ENCODE measurements at places on chromosomes 4 and X.
A peak's percentile ranks its signal among the peaks of the same experiment; 100 is the strongest.

GRCh38 chr4:123830930-123831329, 434.3 kb downstream of the SPRY1 start:
- no peak for DNase-seq

DNA sequence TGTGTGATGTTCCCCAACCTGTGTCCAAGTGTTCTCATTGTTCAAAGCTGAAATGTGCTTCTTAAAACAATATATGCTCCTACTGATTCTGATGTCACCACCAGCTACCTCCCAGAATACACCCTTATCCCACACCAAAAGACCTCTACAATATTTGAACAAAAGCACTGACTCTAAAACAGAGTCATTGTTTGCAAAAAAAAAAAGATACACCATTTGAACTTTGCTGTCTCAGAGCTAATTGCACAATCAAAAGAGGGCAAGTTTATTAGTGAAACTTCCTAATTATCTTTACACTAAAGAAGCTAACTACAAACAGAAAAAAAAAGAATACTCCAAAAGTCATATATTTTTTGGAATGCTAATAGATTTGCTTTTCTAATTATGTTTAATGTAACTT, 34.1 kb upstream of the INTU start:
- DNase-seq: no peak

DNA sequence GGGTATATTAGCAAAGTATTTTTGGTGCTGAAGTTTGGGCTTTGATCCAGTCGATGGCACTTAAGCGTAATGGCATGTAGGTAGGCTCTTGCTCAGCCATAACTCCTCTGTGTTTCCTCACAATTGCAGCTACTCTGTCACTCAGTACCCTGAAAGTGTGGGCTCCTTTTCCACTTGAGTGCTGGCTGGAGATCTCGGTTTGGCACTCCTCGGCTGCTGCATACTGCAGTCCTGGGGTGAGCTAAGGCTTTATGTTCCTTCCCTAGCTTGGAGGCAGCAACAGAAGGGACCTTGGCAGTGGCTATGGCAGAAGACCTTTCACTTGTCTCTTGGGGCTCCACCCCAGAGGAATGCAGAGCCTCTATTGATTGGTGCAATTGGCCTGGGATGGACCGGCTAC, 106.7 kb upstream of the GRXCR1 start:
- DNase-seq: no peak

DNA sequence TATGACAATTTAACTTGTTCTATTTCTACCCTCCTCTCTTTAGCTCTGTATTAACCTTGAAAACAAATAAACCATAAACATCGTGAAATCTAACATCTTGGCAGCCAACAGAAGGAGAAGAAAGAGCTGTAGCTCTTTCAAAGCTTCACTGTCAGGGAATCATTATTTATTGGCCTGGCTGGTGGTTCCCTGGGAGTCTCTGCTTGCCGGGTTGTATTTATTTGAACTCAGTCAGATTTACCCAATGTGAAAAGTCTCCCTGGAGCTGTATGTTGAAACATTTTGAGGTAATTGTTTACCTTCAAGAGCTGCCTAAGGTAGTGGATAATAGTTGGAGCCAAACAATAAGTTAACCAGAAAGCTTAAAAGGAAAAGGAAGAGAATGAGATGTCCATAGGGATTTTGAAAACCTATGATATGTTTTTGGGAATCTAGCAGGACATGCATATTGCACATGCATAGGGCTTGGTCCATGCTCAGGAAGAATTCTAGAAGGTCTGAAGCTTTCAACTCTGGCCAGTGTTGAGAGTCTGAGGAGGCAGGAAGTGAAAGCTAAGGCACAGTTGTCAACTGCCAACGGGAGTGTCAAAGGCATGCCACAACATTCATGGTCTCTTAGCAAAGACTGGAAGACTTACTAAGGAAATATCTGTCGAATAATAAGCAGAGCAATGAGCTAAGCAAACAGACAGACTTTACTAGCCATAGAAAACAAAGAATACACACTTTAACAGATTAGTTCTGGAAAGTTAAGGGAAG, 621.6 kb downstream of the PCDH7 start:
- no peak for DNase-seq

GRCh38 chrX:133846311-133846710, 139.1 kb downstream of the GPC3 start:
- DNase-seq: no peak

- peak; percentile 53 for DNase-seq
These were observed 38.5 kb upstream of the TAPT1 start for GRCh38 chr4:16264798-16265197.

GRCh38 chrX:108447303-108447702, 7.7 kb downstream of the COL4A5 start:
- DNase-seq: no peak

DNA sequence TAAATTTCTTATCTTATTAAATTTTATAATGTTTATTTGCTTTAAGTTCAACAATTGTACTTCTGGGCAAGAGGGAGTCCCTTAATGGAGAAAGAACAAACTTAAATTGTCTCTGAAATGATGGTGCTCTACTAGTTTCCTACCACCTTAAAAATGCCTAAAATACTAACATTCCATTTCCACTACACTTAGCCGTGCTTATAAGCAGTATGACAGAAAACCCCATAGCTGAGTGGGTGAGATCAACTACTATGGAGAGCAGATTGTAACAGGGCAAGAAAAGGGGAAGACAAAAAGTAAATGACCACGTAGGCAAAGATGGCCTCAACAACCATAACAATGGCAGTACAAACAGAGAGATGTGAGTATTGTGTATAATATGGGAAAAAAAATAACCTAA, 35.0 kb downstream of the RFC1 start:
- peak; percentile 4 for DNase-seq

DNA sequence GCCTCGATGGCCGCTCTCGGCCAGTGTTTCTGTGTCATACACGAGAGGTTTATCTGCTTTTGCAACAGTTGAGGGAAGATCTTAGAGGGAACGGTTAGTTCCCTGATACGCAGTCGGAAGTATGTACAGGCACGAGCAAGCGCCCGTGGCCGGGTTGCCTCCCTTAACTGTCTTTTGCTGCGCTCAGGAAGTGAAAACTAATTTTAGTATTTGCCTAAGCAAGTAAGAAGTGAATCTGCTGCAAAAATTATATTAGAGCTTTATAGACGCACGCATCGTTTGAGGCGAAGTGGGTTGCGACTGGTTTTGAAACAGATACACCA, 695 bp downstream of the MTM1 start:
- DNase-seq: no peak

- no peak for DNase-seq
These were observed 20.5 kb downstream of the SEPTIN11 start for GRCh38 chr4:76969941-76970529.

- no peak for DNase-seq
These were observed 108.3 kb downstream of the TENM3 start for GRCh38 chr4:182351485-182351884.

DNA sequence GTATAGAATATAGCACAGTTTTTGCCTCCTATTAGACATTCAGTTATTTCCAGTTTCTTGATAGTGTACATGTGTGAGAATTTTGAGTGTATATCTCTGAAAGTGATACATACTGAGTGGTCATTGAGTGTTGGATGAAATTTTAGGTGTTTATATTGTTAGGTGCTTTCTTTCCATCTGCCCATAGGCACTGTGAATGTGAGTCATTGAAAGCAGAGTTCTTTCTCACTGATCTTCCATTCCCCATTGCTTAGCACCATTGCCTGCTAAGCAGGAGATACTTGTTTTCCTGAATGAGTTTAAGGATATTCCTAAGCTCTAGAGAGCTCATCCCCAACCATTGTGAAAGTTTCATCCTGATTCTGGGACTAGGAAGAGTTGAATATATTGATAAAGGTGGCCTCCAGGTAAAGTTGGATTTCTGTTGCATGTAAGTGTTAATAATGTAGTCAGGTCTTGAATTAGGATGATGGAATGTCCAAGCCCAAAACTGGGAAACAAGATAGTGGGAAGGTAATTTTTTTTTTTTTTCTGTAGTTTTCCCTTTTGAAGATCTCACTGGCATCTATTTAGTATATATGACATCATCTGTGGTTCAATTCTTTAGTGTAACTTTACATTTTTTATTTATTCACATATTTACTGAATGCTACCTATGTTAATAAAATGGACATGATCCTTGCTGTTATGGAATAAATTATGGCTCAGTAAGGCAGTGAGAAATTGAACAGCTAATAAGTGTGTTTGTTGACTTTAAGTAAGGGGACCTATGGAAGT, 22.1 kb downstream of the UBE2K start:
- no peak for DNase-seq

DNA sequence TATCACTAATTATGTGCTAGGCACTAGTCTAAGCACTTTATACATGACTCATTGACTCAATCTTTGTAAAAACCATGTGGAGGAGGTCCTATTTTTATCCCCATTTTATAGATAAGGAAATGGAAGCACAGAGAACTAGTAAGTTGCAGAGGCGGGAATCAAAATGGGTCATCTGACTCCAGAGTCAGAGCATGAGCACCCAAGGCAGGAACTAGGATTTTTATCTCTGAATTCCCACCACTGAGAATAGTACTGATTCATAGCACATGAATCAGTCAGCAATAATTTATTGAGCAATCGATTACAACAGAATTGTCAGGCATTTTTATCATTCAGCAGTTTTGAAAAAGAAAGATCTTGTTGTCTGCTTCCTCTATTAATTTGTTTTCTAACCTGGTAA, 19.3 kb downstream of the SCARB2 start:
- peak; percentile 95 for DNase-seq

DNA sequence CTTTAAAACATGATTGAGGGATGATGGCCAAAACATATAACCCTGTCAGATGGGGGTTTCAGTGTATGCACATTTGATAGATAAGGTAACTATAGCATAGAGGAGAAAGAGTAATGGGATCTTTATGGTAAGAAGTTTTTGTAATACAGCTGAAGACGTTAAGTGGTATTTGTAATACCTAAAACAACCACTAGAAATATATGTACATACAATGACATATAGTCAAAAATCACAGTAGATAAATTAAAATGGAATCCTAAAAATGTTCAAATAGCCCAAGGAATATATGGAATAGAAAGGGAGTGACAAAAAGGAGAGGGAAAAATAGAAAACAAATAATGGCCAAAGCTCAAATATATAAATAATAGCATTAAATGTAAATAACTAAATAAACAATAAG, 371.3 kb upstream of the FSTL5 start:
- no peak for DNase-seq

DNA sequence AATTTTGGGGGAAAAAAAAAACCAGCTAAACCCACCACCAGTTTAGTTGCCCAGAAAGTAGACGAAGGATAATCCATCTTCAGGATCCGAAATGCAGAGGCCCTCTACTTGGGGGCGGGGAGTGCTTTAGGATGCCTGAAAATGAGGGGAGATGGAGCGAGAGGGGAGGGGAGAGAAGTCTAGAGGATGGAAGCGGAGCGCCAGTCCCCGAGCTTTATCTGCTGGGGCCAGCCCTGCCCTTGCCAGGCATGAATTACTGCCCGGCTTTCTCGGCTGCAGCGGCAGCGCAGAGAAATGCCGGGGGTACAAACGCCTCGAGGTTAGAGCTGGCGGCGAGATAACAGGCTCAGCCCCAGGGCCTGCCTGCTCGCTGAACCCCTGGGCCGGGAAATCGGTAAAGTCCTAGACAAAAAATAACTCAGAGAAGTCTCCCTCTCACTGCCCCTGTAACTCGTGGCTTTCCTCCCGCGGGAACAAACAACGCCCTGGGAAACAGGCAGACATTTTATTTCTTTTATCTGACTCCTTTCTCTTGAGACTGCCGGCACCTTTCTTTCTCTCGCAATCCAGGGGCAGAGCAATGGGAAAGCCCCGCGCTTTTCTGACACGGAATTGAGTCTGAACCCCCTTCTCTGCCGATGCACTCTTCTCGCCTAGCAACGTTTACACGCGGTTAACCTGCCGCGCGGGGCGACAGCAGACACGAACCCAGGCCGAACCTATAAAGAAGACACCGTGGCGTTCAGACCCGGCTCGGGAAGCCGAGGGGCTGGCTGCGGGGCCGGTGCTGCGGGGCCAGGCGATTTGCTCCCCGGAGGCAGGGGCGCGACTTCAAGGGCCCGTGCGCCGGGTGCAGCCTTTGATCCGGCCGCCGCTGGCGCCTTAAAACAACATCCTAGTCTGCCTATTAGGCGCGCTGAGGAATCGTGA, 3.1 kb upstream of the MSX1 start:
- DNase-seq: no peak

- no peak for DNase-seq
These were observed 58.0 kb upstream of the SHOX start for GRCh38 chrX:572538-573124.

Data from fibroblast of skin of right biceps (primary cell).